DMS53 (cell line): ENCODE measurements at places on chromosomes 7 and 10.

DNA sequence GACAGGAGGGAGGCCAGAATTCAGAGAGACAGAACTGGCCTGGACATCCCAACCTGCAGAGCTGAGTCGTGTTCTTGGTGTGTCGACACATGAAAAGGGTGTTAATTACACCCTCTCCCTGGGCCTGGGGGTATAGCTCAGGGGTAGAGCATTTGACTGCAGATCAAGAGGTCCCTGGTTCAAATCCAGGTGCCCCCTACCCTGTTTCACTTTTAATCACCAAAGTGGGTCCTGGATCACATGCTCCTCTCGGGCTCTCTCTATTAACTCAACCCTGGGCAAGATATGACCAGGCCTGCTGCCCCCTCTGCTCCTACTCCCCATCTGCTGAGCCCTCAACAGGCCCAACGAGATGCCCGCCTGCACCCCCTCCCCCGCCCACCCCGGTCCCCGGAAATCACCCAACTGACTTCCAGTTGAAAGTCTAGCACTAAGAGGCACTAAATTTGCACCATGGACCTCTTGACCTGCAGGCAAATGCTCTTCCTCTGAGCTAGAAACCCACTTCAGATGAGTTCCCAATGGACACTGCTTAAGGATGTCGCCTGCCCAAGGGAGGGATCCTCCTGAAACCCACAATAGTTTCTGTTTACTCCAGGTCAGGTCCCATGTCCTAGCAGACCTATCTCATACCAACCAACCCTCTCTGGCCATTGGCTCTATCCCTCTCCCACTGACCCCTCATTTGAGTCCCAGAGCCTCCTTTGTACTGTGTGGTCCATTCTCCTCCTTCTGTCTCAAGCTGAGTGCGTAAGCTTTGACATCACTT, 137.6 kb downstream of the ZNF467 start:
- peak; percentile 67 for DNase-seq

DNA sequence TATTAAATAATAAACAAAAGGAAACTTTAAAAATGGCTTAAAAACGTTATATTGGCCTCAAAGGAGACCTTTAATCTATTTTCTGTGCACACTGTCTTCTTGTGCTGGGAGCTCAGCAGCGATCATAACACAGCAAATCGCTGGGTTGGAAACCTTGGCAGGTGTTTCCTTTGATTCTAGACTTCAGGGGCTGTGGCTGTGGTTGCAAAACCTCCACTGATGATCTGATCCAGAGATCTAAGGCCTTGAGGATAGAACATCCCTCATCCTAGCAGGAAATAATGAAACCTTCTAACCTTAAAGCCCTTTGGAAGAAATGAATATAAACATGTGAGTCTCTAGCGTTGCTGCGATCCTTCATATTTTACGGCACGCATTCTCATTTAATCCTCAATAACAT, 29.8 kb downstream of the CDHR3 start:
- DNase-seq: no peak

GRCh38 chr7:23531050-23531793, 559 bp downstream of the TRA2A start:
- peak; percentile 89 for DNase-seq

DNA sequence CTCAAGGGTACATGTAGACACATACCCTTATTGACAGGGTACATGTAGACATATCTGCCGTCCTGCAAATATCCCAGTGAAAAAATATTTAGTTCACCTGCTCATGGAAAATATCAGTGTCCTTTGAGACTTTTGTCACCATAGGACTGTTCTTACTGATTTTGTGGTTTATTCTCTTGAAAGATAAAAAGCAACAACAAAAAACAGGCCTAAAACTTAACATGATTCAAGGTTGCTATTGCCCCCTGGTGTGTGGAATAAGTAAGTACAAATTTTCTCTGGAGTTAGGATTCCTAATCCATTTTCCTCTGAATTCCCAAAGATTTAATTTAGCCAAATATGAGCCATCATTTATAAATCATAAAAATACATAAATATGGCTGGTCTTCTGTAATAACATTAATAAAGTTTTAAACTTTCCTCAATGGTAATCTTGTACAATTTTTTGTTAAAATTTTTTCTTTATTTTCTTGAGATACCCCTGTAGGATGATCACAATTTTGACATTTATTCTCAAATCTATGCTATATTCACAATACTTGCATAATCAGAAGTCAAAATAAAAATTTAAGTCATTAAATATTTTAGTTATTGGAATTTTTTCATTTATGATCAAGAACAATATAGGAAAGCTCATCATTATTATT, 741.4 kb upstream of the POT1 start:
- DNase-seq: peak; percentile 69

GRCh38 chr10:128077155-128077875, 48.9 kb downstream of the MKI67 start:
- peak; percentile 18 for DNase-seq

GRCh38 chr7:99791667-99792369, 7.8 kb upstream of the CYP3A4 start:
- DNase-seq: no peak

GRCh38 chr7:151110941-151111645, 24.8 kb downstream of the AGAP3 start:
- DNase-seq: peak; percentile 87

DNA sequence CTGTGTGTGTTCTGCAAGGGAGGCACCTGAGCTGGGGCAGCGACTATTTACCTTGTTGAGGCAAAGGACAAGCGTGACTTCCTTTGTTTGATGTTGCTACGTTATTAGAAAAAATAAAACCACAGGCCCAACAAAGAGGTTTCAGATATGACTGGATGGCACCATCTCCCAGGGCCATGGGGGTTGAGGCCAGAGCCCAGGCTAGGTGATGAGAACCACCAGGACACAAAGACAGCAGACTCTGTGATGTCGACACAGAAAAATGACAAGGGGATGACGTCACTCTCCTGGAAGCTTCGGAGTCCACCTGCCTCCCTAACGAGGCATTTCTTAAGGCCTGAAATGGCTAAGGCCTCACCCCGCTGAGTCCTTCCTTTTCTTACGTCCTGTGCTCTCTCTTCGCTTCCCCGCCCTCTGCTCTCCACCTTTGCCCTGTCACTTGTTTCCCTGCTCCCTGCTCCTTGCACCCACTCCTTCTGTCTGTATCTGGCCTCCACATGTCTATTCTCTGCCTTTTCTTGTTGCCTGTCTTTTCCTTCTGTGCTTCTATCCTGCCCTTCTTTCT, 83.0 kb upstream of the ADRB1 start:
- peak; percentile 99 for DNase-seq

GRCh38 chr10:25682203-25682851, 251.7 kb upstream of the MYO3A start:
- DNase-seq: no peak

- DNase-seq: no peak
Measured at GRCh38 chr7:1914321-1914720, 244.2 kb downstream of the ELFN1 start.

GRCh38 chr7:134476044-134476443, 17.1 kb upstream of the AKR1B1 start:
- DNase-seq: no peak

DNA sequence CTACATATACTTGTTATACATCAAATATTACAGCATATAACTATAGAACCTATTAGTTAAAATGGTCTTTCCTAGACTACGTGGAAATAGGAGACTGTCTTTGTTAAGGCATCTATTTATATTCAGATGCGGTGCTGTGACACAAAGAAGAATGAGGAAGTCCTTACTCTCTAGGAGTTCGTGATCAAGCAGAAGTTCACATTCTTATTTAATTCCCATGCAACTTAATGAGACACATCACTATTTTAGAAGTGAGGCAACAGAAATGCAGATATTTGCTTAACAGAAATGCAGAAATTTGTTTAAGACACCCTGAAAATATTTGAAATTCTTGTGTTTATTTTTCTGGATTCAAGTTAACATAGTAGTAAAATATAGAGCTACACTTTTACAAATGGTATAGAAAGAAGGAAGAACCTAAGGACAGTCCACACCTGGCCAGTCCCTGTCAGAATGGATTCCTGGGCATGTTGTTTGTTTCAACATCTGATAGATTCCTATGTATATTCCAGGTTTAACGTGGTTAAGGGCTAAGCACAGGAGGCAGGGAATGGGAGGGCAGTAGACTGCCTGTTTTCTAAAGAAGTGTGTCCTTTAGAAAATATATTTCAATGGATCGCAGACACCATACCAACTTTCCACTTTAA, 70.6 kb upstream of the NXPH1 start:
- no peak for DNase-seq

DNA sequence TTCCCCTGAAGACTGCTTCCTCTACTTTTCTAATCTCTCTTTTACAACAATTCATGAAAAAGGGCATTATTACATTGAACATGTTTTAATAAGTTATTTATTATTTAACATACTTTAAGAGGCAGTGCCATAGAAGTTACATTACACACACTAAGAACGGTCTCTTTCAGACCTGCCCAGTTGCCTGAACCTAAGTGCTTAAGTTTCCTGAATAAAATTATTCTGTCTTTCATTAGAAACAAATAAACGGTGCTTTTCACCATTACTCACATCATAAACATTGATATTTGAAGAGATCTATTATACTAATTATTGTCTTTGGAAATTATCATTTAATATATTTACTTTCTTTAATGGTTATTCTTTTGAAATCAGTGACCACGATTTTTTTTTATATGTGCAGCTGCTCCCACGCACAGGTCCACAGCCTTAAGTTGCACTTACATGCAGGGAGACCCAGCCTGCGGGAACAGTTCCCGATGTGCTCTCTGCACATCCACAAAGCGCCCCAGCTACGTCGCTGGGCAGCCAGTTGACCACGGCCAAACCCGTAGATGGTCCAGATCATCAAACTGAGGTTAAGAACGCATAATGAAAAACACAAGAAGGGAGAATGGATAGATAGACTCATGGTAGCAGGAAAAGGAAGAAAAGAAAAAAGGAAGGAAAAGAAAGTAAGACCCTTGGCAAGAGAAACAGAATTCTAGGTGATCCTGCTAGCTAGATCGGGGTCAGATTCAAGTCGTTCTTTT, 437.0 kb upstream of the MGMT start:
- no peak for DNase-seq

GRCh38 chr10:804787-805619, 115.5 kb upstream of the DIP2C start:
- no peak for DNase-seq

DNA sequence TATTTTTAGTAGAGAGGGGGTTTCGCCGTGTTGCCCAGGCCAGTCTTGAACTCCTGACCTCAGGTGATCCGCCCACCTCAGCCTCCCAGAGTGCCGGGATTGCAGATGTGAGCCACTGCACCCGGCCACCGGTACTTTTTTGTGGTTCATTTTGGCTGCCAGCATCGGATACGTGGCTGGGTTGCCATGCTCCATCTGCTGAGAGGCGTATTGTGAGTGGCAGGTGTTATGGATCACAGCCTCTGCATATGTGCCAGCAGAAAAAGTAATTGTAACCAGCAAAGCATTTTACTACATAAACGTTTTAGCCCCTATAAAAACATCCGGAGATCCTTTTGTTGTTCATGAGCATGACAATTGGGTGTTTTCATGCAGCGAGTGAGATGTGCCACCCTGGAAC, 7.1 kb downstream of the FOXK1 start:
- DNase-seq: no peak

- no peak for DNase-seq
Measured at GRCh38 chr10:30386801-30387588, 37.9 kb upstream of the MTPAP start.

GRCh38 chr10:129886263-129886662, 77.8 kb downstream of the EBF3 start:
- DNase-seq: no peak

GRCh38 chr7:100465702-100466311, 1.7 kb upstream of the SPACDR start:
- DNase-seq: peak; percentile 74

GRCh38 chr7:51160411-51160810, 156.2 kb downstream of the COBL start:
- no peak for DNase-seq

- no peak for DNase-seq
Measured at GRCh38 chr7:46486256-46487206, 565.5 kb upstream of the IGFBP3 start.

GRCh38 chr10:111087331-111087756, 10.5 kb downstream of the ADRA2A start:
- no peak for DNase-seq

DNA sequence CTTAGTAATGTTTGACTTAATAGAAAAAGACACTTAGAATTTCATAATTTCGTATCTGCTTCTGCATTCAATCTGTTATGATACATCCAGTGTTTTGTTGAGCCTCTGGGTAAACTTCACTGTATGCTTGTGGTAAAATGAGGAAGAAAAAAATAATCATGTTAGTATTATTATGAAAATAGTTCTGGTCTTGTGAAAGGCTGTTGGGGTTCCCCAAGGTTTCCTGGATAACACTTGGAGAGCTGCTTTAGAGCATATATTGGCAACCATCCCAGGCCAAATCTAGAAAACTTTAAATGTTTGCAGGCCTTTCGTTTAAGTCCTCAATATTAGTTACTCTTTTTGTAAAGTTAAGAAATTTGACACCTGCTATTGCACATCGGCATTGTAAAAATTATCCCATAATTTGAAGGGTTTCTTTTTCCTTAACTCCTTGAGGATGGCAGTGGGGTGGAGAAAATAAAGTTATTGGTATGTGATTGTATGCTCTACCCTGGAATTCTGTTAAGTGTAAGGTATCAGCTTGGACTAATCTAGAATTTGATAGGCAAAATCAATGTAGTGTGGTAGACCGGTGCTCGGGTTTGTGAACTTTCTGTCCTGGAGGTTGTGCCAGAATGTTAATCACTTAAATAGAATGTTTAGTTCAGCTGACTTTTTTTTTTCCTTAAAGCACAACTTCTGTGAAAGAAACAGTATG, 54.5 kb downstream of the WAC start:
- DNase-seq: no peak

- peak; percentile 61 for DNase-seq
Measured at GRCh38 chr10:31808258-31809218, 120.1 kb downstream of the ARHGAP12 start.

DNA sequence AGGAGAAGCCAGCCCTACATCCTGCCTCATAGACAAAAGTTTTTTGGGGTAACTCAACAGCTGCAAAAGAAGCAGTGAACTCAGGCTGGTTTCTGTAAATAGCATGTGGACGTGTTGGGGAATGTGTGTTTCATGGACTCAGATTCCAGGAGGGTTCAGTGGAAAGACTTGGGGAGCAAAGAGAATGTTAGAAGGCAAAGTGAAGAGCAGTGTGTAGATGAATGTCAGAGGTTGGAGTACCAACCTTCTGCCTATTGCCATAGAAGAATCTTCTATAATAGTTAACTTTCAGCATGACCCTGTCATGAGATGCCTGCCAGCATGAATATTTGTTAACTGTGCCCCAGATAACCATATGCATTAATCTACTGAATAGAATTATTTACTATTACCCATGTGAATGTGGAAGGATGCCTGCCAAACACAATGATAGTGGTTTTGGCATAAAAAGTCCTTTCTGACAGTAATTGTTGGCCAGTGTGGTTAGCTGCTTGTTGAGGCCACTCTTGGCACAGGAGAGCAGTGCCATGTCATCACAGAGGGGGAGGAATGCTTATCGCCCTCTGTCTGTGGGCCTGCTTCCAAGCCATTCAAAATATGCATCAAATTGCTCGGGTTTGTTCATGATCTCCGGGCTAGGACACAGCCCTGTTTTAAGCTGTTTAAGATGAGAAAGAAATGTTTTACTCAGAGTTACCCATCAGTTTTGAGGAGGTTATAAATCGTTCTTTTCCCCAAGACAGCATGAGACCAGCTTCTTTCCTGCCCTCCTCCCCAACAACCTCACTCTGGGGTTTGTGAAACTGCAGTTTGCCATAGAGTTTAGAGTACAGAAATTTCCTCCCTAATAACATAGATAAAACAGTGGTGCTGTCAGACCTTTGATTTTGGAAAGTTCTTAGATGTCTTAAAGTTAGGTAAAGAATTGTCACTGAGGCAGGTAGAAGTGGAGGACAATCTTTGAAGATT, 165.3 kb downstream of the WNT2 start:
- peak; percentile 5 for DNase-seq
